ENCODE measurements at places on chromosomes 5 and 9.

GRCh38 chr9:94881940-94882339, 155.4 kb downstream of the AOPEP start:
- DNase-seq = no peak

DNA sequence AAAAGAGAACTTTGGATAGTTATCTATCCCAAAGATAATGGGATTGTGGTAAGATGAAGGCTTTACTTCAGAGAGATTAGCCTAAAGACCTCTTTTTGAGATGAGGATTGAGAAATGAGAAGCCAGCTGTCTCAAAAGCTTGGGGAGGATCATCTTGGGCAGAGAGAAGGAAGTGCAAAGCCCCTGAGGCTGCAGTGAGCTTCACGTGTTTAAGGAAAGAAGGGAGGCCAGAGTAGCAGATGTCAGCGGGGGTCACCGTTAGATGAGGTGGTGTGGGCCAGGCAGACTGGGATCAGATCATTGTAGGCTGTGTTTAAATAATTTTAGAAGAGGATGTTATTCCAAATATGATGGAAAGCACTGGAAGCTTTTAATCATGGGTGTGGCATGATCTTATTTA, 270.1 kb downstream of the ARHGEF28 start:
- DNase-seq = no peak

DNA sequence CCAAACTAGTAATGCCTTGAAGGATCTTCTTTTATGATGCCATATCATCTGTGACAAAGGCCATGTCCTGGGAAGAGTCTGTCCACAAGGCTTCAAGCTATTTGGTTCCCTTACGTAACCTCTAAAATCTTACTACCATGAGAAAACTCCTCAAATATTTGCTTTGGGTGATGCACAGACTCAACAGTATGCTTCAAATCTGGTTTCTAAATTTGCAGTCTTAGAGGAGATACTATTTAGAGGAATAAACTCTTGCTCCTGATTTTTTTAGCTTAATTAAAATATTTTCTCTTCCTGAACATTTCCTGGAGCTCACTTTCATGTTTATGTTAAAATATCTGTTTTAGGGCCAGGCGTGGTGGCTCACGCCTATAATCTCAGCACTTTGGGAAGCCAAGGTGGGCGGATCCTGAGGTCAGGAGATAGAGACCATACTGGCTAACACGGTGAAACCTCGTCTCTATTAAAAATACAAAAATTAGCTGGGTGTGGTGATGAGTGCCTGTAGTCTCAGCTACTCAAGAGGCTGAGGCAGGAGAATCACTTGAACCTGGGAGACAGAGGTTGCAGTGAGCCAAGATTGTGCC, 28.2 kb downstream of the TRPC7 start:
- no peak for DNase-seq

GRCh38 chr5:133244242-133244641, 192.4 kb downstream of the HSPA4 start:
- no peak for DNase-seq
